ENCODE measurements at places on chromosomes 1 and 21.

DNA sequence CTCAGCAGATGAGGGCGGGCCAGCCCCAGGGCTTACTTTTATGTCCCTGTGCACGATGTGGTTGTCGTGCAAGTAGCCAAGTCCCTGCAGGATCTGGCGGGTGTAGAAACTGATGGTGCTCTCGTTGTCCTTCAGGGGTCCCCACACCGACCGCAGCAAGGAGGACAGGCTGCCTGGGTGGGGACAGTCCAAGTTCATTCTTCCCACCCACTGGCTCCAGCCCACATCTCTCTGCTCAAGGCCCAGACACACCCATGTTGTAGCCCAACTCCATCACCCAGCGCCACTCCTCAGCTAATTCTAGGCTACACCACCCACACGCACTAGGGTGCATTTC is 7.0 kb downstream of the MAP3K6 start:
- DNase-seq: no peak

DNA sequence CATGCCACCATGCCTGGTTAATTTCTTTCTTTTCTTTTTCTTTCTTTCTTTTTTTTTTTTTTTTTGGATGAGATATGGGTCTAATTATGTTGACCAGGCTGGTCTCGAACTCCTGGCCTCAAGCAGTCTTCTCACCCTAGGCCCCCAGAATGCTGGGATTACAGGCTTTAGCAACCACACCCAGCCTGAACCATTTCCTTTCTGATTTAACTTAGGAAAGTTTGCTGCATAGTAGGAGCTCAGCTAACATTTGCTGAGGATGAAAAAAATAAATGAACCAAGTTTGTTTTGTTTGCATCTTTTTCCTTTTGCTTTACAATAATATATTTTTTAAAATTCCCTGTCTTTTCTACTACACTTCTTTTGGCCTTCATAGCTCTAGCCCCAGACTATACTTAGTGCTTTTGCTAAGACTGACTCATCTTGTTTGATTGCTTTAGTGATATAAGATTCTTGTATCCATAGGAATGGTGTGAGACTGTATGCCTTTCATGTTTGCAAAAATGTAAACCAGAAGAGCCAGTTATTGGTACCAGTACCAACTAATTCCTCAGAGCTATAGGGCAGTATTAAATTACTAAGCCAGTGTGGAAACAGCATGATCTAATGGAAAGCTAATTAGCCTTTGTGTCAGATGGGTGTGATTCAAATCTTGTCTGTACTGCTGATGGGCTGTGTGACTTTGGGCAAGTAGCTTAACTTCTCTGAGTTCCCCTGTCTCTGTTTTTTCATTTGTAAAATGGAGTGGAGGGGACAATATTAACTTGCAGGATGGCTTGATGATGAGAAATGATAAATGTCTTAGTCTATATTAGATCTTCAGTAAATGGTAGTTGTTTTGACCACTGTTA is 66.9 kb downstream of the NFIA start:
- no peak for DNase-seq

DNA sequence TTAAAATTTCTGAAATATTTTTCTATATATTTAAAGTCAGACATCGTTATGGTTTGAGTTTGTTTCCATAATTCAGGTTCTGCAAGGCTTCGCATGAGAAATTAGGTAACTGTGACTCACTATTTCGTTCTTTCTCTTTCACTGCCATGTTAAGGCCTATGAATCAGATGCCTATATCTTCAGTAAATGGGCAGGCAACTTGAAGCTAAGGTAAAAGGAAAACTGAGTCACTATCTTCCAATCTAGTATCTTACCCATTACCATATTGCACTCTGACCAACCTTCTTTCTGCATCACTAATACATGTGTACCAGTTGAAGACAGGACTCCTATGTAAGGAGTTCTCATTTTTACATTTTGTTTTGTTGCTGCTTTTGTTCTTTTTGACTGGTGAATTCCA is 37.8 kb downstream of the PYHIN1 start:
- no peak for DNase-seq

DNA sequence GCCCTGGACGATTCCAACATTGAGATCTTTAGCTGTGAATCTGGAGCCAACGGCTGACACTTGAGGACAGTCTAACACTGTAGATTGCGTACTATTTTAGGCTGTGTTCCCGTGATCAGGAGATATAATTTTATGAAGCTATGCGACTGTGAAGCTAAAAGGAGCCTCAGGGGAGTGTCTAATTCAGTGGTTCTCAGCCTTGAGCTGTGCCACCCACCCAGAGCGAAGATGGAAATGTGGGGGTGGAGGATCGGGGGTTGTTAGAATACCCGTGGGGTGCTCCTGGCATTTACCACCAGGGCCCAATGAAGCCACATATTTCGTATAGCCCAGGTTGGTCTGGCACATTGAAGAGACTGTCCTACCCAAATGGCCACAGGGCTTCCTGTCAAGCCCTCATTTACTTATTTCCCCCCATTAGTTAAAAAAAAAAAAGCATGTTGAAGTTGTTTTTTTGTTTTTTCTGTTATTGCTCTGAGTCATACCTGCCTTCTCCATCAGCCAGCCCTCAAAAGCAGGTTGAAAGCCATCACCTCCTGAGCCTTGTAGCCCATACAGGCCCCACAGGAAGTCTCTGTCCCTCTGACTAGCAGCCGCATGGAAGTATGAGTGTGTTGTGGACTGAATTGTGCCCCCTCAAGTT is 141.7 kb downstream of the GALNT2 start:
- DNase-seq: no peak

DNA sequence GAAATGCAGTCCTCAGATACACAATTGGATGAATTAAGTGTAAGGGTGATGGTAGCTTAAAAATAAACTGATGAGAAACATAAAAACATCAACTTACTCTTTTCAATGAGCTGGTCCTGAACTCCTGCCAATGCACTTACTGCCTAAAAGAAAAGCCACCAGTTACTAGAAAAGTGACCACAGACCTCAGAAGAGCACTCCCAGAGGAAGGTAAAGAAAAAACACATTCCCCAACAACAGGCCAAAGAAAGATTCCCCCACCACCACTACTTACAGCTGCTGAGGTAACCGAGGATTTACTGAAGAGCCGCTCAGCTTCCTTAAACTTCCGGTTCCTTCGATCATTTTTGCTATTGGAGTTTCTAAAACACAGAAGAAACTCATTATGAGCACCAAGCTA is 5.4 kb downstream of the MEAF6 start:
- DNase-seq: no peak

DNA sequence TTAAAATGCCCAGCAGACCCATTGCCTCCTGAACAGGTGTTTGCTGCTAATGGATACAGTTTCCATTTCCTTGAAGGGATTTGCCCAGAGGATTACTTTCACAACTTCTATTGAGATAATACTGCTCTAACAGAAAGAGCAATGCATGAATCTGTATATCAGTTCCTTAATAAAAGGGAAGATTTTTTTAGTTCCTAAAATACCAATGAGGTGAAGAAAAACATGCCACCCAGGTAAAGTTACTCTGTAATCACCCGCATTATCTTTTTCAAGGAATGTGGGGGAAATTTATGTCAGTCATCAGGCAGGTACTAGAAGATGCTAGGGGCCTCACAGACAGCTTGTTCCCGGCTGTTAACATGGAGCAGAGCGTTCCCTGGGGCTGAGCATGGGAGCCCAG is 41.1 kb downstream of the KCNJ15 start:
- DNase-seq: no peak

DNA sequence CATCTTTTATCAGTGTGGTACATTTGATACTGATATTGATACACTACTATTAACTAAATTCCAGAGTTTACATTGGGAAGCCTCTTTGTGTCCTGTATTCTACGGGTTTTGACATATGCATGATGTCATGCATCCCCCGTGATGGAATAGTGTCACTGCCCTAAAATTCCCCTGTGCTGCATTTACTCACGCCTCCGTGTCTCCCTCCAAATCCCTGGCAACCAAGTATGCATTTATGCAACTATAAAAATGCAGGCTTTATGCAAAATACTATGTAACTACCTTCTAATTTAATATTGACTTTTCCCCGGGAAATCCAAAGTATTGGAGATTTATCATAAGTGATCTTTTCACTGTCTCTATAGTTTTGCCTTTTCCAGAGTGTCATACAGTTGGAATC is 453.7 kb upstream of the RUNX1 start:
- no peak for DNase-seq

DNA sequence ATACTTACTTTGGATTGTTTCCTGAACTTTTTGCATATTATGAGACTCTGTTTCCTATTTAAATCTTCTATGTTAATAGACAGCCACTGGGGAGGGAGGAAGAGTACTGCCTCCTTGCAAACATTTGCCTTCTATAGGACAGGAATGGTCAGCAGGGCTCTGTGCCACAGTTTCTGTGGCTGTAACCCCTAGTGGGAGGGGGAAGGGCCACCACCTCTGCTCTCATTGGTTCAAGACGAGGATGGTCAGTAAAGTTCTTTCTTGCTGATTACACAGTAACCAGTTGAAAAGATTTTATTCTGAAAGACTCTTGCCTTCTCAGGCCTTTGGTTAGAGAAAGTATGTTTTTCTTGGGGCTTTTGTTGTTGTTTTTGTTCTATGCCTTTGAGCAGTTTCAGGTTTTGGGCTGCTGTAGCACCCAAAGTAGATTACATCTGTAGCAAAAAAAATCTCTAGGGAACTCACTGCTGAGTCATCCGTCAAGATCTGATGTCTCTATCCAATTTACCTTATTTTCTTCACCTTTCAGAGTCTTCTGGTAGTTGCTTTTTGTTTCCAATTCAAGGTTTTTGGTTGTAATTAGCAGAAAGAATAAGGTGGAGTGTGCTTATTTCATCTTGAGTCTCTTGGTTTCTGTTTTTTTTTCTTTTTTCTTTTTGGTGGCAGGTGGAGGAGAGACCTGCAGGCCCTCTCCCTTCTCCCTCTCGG is 23.1 kb downstream of the SLC35A3 start:
- no peak for DNase-seq

DNA sequence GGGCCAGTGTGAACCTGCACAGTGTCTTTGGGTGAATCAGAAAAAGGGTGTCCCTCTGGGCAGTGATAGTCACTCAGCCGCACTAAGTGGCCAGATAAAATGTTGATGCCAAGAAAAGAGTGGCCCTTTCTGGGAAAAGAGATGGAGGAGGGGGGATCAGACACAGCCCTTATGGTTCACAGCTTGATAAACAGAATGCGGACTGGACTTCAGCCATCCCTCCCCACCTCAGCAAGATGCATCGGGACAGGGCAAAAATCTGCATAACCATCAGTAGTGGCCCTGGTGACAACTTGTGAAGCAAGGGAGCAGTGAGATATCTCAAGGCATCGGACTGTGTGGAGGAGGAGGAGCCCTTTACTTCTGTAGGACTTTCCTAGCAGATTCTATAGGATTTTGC is 353.8 kb upstream of the PLXNA2 start:
- DNase-seq: no peak

DNA sequence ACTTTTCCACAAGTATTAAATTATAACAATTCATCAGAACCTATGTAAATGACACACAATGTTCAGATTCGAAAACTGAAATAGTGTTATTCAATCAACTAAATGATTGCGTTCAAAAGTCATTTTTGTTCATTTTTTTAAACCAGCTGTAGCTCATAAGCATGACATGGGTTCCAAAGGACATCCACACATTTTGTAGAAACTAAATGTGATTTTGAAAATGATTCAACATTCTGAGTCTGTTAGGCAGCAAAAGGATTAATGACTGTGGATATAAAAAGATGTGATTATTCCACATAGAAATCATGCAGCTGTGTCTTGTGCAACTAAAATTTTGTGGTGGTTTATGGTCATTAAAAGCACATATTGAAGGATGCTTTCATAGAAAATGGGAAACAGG is 204.5 kb downstream of the BRINP3 start:
- no peak for DNase-seq

- DNase-seq: no peak
Observed at GRCh38 chr1:77412820-77413530, 131.2 kb downstream of the AK5 start.

GRCh38 chr1:35561972-35562680 is 4.5 kb downstream of the NCDN start:
- no peak for DNase-seq

GRCh38 chr1:245577191-245578157 is 422.7 kb downstream of the KIF26B start:
- no peak for DNase-seq

DNA sequence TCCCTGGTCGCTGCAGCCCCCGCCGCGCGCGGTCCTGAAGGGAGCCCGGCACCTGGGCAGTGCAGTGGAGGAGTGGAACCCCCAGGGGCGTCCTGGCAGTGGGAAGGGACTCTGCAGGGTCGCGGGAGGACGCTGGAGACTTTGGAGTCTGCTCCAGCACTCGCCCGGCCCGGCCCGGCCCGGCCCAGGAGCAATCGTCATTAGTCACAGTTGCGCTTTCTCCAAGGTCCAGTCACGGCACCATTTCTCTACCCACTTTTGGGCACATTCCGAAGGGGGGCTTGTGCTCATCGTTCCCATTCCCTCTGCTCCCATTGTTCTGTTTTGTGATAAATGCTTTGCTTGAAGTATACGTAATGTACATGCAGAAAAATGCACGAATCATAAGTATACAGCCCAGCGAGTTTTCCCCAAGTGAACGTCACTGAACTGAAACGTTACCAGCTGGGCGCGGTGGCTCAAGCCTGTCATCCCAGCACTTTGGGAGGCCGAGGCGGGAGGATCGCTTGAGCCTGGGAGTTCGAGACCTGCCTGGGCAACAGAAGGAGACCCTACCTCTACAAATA is 999 bp downstream of the THAP3 start:
- DNase-seq: no peak

GRCh38 chr1:67645495-67646144 is 39.4 kb upstream of the GADD45A start:
- DNase-seq: no peak

GRCh38 chr1:7404046-7404742 is 366.9 kb upstream of the VAMP3 start:
- DNase-seq: no peak

- no peak for DNase-seq
Observed at GRCh38 chr1:37393173-37394120, 80.9 kb upstream of the ZC3H12A start.

- DNase-seq: no peak
Observed at GRCh38 chr1:107491582-107491981, 350.7 kb downstream of the NTNG1 start.

- DNase-seq: no peak
Observed at GRCh38 chr1:179883745-179884138, 1.7 kb downstream of the TOR1AIP1 start.

- DNase-seq: no peak
Observed at GRCh38 chr1:48198970-48199369, 23.5 kb upstream of the SLC5A9 start.

GRCh38 chr1:179990847-179991246 is 36.2 kb downstream of the CEP350 start:
- no peak for DNase-seq

GRCh38 chr1:110573314-110573713 is 32.8 kb downstream of the KCNA2 start:
- no peak for DNase-seq

DNA sequence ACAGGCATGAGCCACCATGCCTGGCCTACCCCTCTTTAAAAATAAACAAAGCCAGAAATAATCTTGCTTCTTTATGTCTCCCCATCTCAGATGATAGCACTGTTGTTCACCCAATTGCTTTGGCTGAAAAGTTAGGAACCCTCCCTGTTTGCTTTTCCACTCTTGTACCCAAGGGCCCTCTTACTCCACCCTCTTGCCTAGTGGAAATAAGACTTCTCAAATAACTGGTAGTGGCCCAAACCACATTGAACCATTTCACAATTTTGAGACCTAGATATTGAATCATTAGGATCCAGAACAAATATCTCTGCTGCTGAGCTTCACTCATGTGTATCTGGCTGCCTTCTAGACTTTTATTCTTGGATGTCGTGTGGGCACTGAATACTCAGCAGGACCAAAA is 37.7 kb downstream of the RNF220 start:
- DNase-seq: no peak
